ENCODE measurements at places on chromosomes 7 and 10.

GRCh38 chr10:102812231-102812876, 24.9 kb downstream of the CYP17A1 start:
- DNase-seq, result peak; percentile 60

DNA sequence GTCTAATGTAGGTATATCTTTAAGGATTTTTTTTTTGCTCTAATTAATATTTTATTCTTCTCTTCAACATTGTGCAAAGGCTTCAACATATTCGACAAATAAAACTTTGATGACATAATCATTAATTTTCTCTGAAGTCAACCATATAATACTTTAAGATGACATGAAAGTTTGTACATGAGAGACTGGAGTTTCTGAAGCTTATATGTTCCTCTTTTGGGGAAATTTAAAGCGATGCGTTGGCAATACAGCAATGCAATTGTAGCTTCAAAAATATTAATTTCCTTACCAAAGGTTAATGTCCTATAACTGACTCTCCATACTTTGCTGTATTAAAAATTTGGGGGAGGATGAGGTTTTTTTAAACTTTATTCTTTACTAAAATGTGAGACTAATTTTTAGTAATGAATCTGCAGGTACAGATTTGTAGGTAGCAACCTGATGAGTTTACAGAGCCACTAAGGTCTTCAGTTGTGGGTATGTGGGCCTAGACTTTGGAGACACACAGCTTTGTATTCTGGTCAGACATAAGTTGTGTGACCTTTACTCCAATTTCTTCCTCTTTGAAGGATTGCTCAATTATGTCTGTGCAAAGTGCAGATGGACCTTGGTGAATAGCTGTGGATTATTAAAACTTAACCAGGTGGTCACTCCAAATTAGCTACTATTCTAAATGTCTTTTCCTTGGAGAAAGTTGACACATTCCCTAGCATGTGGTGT, 18.0 kb upstream of the LIPA start:
- no peak for DNase-seq

DNA sequence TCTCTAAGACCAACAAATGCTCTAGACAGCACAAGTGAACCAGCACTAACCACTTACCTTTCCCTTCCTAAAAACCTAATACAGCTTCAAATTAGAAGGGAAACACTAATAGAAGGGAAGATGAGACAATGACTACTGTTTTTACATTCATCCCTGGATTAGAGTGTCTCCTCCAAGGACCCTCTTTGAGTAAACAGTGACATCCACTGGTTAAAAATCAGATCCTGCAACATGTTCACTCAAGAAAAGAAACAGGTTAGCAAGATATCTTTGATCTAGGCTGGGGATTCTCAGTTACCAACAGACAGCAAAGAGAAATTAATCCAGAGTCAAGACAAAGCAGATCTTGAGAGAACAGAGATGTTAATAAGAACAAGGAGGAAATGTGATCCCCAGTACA, 177.7 kb upstream of the GHITM start:
- no peak for DNase-seq

- no peak for DNase-seq
These were observed 52.7 kb downstream of the HIPK2 start for GRCh38 chr7:139725077-139725476.

- no peak for DNase-seq
These were observed 64.8 kb upstream of the IGFBP3 start for GRCh38 chr7:45985902-45986301.

- no peak for DNase-seq
These were observed 83.6 kb upstream of the CHCHD3 start for GRCh38 chr7:133165529-133165928.

GRCh38 chr10:123863721-123864482, 27.7 kb downstream of the CPXM2 start:
- no peak for DNase-seq

Data from activated naive CD4-positive, alpha-beta T cell treated with anti-CD3 and anti-CD28 coated beads, Interleukin-2, amount 10 ng/mL, durations not matched to agents 7 days and 5 days (primary cell).